ENCODE measurements at places on chromosomes 1 and 21. TPM values are rescaled to one million over a fixed set of nuclear protein-coding genes. Genes with fewer than 3 reads are reported as not detected.

Gene GPR25
- polyA plus RNA-seq, result 1.0 TPM

Gene YTHDF2
- polyA plus RNA-seq, result 27.0 TPM

Gene GSTM5
- 11.4 TPM for polyA plus RNA-seq

Gene TRIM67
- polyA plus RNA-seq, result 0.09 TPM

Gene VASH2
- polyA plus RNA-seq, result 0.23 TPM

Gene LY9
- polyA plus RNA-seq, result 12.8 TPM

Gene CFHR2
- polyA plus RNA-seq, result not detected

Gene BATF3
- polyA plus RNA-seq, result 3.7 TPM

Gene DNASE2B
- polyA plus RNA-seq, result not detected

Gene OR2T3
- not detected for polyA plus RNA-seq

Gene ERVH48-1
- 0.07 TPM for polyA plus RNA-seq

Gene MEX3A
- polyA plus RNA-seq, result 1.5 TPM

Gene TMPRSS3
- 0.60 TPM for polyA plus RNA-seq

Gene KRTAP8-1
- polyA plus RNA-seq, result not detected

Gene C1orf159
- 6.6 TPM for polyA plus RNA-seq

Gene CFHR3
- polyA plus RNA-seq, result not detected

Gene IFNLR1
- 4.2 TPM for polyA plus RNA-seq

Gene KRTAP15-1
- not detected for polyA plus RNA-seq

Gene PRR9
- not detected for polyA plus RNA-seq

Gene RGS21
- not detected for polyA plus RNA-seq

Gene OR2AK2
- polyA plus RNA-seq, result not detected

Gene ATP1A4
- 0.22 TPM for polyA plus RNA-seq

Gene EPHA2
- polyA plus RNA-seq, result 9.9 TPM

Gene LCK
- 37.3 TPM for polyA plus RNA-seq

Gene NBPF6
- polyA plus RNA-seq, result not detected

Gene CRYAA
- not detected for polyA plus RNA-seq

Gene RAB42
- 19.0 TPM for polyA plus RNA-seq

Gene DYNLT4
- 0.20 TPM for polyA plus RNA-seq

Gene RAB7B
- polyA plus RNA-seq, result 1.2 TPM

Gene SLC44A5
- 1.2 TPM for polyA plus RNA-seq

Gene GJB5
- polyA plus RNA-seq, result not detected

Gene LRRIQ3
- polyA plus RNA-seq, result 1.2 TPM

Gene KRTAP19-1
- polyA plus RNA-seq, result not detected

Gene C1orf226
- polyA plus RNA-seq, result 16.1 TPM

Gene NCMAP
- 0.60 TPM for polyA plus RNA-seq

Gene TACSTD2
- polyA plus RNA-seq, result 1.9 TPM

Gene AMIGO1
- polyA plus RNA-seq, result 2.8 TPM

Data from sigmoid colon (tissue), 7 donors.